ENCODE measurements at places on chromosomes 13 and 19.
A peak's percentile ranks its signal among the peaks of the same experiment; 100 is the strongest.

DNA sequence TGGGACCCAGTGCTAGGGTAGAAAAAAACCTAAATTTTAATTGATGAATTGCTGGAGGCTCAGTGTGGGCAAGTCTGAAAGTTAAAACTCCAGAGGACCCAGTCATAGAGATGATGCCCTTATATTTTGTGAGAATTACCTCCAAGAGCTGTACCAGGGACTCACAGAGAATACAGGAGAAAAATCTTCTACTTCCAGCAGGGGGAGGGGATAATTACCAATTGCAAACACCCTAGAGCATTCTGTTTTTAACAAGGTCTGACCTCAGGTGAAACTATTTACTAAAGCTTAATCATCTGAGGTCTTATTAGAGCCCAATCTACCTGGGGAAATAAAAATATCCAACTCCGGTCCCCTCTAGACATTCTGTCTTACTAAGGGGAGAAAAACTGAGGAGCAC lies 994.7 kb upstream of the MIR17HG start:
- DNase-seq, result no peak

GRCh38 chr19:50817941-50818858 lies 5.4 kb downstream of the KLK1 start:
- DNase-seq, result peak; percentile 67

- no peak for DNase-seq
These were observed 150.5 kb downstream of the KDM4B start for GRCh38 chr19:5119297-5119998.

DNA sequence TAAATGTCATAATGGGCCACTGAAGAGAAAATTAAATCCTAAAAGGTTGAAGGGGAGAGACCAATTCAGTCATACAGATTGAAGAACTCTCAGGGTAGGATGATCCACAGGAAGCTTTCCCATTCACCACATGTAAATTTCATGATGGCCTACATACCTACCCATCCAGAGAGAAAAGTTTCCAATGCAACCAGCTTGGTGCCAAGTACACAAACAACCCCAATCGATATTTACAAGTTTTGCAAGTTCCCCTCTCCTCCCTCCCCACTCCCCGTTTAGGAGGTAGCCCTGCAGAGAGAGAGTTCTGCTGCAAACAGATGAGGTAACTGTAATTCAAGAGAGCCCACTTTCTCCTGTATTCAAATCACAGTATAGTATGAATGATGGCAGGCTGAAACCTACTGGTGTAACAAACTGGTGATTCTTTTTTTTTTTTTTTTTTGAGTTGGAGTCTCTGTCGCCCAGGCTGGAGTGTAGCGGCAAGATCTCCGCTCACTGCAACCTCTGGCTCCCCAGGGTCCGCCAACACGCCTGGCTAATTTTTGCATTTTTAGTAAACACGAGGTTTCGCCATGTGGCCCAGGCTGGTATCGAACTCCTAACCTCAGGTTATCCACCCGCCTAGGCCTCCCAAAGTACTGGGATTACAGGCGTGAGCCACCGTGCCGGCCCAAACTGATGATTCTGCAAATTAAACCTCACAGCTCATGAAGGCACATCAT lies 14.4 kb downstream of the FOXO1 start:
- DNase-seq, result no peak

- DNase-seq, result no peak
These were observed 599 bp upstream of the F10 start for GRCh38 chr13:113121928-113122471.

DNA sequence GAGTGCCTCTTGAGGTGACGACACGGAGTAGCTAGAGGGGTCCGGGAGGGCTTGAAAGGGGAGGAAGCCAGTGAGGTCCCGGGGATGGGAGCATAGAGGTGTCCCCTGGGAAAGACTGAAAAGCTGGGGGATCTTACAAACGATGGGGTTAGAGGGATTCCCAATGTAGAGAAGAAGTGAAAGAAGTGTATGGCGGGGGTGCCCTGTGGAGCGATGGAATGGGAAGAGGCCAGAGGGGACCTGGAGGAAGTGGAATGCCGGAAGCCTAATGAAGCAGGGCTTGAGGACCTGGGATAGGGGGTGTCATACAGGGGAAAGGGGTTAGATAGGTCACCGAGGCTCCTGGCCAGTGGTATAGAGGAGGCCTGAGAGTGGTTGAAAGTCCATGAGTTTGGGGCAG lies 580 bp downstream of the AP2A1 start:
- DNase-seq, result no peak

GRCh38 chr13:76994281-76994680 lies 2.4 kb downstream of the CLN5 start:
- DNase-seq, result no peak

DNA sequence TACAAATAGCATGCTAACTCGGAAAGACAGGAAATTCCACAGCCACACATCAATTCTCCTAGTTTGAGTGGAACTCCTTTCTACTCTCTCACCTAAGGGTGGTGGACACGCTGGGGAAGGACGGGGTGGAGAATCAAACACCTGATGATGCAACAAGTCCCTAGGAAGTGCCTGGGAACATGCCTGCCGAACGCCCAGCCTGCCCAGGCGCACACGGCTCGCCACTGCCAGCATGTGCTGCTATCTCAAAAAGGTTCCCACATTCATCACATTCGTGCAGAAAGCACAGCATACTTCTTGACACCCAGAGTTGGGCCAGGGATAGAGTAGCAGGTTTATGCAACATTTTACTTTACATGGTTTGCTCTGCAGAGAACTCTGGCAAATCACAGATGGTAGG lies 164.6 kb downstream of the ABCC4 start:
- DNase-seq, result no peak

DNA sequence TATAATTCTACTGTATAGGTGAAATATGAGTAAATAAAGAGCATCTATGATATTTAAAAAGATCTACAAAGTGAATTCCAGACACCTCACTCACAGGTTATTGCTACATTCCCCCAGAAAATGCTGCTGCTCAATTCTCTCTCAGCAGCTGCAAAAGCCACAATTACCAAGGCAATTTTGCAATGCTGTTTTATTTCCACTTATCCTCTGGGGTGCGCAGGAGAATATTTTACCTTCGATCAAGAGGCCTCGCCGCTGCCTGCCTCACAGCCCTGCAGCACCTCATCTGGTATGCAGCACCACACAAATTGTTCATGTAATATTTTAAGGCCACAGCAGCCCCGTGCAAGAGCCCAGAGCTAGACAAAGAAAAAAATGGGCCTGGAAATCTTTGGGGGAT lies 333.2 kb downstream of the DNAJC15 start:
- no peak for DNase-seq

- DNase-seq, result no peak
These were observed 590.9 kb upstream of the SLITRK5 start for GRCh38 chr13:87080100-87080779.

DNA sequence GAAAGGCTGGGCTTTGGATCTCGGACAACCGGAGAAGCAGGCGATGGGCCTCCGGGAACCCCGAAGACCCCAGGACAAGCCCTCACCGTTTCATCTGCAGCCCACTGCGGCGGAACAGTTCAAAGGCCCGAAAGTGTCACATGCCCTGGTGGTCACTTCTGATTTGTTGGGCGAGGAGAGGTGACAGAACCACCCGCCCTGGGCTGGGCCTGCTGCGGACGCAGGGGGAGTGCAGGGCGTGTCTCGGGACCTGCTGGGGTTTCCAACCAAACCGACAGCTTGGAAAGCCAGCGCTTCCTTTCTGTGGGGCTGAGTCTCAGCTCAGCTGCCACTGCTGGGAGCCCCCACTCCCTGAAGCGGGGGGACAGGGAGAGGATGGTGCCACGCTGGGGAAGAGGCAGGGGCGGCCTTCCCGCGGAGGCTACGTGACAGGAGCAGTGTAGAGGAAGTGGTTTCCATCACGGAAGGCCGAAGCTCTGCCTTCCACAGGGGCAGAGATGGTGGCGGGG lies 22.8 kb upstream of the ZBTB7A start:
- no peak for DNase-seq

DNA sequence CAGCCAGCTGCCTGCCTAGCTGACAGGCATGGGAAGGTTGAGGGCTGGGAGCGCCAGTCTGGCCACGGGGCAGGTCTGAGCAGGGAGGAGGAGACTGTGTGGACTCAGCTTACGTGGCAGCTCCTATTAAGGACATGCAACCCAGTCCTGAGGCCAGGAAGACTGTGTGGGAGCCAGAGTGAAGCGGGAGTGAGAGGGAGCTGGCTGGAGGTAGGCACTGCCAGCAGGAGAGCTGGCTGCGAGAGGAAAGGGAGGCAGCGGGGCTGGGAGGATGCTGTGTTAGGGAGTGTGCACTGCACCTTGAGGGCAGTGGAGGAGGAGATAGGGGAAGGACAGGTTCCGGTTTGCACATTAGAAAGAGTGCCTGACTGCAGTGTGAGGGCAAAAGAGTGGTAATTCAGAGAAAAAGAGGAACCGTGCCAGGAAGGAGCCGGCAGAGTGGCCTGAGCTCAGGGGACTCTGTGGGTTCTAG lies 99.2 kb downstream of the SLC7A1 start:
- DNase-seq, result no peak

DNA sequence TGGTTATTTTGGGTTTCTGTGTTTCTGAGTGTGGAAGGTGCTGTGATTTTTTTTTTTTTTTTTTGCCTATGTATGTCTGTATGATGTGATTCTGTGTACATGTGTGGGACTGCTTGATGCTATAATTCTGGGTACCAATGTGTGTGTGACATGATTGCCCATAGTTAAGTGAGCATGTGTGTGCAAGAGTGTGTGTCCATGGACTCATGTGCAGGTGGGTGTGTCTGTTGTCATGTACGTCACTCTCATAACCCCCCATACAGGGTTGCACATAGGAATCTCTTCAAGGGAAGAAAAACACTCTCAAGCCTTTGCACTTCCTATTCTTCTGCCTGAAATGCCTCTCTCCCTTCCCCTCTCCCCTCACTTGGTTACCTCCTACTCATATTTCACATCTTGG lies 2.5 kb upstream of the PPP5C start:
- DNase-seq, result no peak

DNA sequence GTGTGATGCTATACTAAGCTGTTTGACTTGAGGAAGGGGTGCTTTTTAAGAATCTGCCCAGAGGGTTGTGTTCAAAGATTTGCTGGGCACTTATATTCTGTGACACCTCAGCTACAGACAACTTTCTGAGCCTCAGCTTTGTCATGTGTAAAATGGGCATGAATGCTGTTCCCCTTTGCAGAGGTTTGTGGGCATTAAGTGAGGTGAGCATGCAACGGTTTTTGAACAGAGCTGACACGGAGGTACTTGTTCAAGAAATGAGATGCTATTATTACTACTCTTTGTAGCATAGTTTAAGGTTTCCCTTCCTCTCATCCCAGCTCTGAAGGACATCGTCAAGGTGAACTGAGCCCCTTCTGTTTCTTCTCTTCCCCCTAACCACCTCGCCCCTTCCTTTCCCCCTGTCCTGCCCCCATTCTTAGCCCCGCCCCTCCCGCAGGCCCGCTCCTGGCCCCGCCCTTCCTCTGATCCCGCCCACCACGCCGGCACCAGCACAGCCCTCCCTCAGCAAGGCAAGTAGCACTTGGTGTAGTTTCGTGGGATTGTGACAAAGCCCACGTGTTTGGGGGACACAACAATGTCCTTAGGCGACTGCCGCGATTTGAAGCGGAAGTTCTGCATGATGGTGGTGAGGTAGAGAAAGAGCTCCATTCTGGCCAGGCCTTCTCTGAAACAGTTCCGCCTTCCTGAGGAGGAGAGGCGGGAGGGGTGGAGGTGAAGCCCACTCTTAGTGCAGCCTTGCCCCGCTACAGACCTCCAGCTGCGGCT lies 26.1 kb upstream of the CYP2A7 start:
- DNase-seq, result no peak

Data from AG20443 (cell line).